ENCODE measurements at places on chromosomes 11 and 22.
A peak's percentile ranks its signal among the peaks of the same experiment; 100 is the strongest.

GRCh38 chr11:44760917-44761550, 34.3 kb downstream of the TSPAN18 start:
- DNase-seq, result no peak

DNA sequence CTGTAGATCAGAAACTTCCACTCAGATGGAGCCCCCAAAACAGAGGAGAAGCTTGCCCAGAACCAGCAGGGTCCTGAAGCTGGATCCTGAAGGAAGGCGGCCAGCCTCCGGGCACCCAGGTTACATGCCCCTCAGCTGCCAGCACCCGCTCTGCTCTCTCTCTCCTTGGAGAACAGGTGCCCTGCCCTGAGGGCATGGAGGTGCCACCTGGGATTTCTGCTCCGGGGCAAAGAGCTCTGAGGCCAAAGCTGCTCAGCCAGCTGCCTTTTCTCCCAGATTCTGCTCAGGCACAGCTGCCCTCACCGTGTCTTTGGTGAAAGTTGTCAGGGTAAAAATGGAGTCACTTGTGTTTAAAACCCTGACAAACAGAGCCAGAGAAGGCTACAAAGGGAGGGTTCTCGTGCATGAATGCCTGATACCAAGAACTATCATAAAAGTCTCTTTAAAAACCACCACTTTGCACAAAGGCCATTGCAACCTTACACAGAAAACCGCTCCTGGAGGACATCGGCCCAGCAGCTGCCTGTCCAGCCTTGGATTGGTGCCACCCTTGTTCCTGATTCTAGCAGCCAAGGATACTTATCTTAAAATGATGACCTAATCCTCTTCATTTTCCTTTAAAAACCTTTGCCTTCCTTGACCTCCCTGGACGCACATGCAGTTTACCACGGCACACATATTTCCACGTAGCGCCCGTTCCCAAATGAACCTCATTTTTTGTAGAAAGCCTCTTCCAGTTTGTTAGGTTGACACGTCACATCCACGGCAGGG, 140.0 kb downstream of the CACNA1I start:
- DNase-seq, result no peak

GRCh38 chr11:2380807-2381350, 3.8 kb downstream of the CD81 start:
- peak; percentile 87 for DNase-seq

- no peak for DNase-seq
These were observed 17.0 kb downstream of the KCNE3 start for GRCh38 chr11:74450318-74450717.

GRCh38 chr11:118530683-118531596, at the start of gene TMEM25:
Gene TMEM25 (plus strand): TSS chr11:118531192. CDS start chr11:118531802, 610 bp downstream.
- no peak for DNase-seq

GRCh38 chr11:86136538-86136937, 67.7 kb upstream of the PICALM start:
- no peak for DNase-seq

- no peak for DNase-seq
These were observed 22.2 kb downstream of the DKK3 start for GRCh38 chr11:11985954-11986949.

- no peak for DNase-seq
These were observed 924.7 kb downstream of the OPCML start for GRCh38 chr11:132607575-132607974.

- no peak for DNase-seq
These were observed 32.4 kb downstream of the TMEM225 start for GRCh38 chr11:123853038-123853437.

DNA sequence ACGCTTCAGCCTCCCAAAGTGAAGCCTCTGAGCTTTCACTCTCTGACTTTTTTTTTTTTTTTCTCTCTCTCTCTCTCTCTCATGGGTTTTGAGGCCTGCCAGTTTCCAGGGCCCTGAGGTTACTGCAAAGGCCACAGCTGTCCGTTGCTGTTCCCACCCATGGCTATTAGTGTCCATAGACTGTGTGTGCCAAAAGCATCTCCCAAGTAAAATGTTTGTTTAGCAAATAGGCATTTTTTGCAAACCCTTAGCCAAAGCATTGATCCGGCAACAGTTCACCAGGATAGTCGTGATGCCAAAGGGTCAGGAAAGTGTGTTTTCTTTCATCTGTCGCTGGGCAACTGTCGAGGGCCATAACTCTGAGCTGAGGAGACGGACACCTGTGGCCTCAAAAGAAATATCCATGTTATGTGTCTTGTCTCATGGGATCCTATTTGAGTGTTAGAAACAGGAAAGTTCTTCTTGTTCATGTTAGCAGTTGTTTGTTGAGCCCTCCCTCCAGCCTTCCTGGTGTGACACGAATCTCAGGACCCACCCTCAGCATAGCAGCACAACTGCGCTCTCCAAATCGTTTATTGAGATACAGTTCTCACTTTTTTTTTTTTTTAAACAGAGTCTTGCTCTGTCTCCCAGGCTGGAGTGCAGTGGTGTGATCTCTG, 18.4 kb downstream of the FADS2 start:
- DNase-seq, result no peak

DNA sequence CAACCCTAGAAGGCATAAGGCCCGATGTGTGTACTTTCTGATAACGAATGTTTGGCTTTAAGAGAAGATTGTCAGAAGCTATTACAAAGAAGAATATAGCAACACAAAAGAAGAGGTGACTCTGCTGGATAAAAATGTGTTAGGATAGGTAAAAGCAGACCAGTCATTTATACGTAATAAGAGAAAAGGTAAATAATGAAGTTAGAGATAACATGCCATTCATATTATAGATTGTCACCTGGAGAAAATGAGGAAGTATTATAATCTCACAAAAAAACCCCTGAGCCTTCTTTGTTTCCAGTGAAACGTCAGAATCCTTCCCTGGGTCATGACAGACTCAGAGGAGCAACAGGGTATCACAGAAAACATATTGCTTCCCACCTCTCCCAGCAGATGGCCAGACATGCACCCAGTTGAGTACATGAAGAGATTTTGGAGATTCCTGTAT, 36.1 kb downstream of the PPFIA1 start:
- no peak for DNase-seq

- DNase-seq, result no peak
These were observed 13.2 kb upstream of the BBS1 start for GRCh38 chr11:66497206-66497605.

DNA sequence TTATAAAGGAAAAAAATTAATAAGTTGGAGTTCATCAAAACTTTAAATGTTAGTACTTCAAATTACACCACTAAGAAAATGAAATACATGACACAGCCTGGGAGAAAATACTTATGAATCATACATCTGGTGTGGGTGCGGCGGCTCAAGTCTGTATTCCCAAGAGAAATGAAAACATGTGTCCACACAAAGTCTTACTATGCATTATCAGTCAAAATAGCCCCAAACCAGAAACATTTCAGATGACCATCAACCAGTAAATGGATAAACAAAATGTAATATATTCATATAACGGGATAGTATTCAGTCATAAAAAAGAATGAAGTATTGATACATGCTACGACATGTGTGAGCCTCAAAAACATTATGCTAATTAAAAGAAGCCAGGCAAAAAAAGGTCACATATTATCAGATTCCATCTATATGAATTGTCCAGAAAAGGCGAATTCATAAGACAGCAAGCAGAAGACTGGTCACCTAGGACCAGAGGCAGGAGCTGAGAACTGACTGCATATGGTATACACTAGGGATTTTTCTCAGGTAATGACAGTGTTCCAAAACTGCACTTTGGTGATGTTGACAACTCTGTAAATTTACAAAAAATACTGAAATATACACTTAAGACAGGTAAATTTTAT, 5.3 kb upstream of the AKIP1 start:
- DNase-seq, result no peak

- DNase-seq, result peak; percentile 52
These were observed 65.1 kb upstream of the LRRC55 start for GRCh38 chr11:57116654-57117053.

DNA sequence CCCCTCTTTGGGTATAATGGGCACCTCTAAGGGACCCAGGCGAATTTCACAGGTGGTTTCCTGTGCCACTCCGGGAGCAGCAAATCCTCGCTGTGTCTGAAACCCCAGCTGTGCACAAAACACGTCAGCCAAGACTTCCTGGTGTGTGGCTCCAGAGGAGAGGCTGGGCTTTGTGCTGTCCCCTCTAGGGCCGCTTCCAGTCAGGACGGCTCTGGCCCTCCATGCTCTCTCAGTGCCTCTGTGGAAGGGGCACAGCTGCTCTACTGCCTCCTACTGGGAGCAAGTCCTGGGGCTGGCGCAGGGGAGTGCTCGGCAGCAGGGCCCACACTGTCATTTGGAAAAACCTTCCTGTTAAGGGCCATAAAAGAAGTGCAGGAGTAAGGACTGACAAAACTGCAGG, 23.7 kb upstream of the ARFGAP3 start:
- no peak for DNase-seq

DNA sequence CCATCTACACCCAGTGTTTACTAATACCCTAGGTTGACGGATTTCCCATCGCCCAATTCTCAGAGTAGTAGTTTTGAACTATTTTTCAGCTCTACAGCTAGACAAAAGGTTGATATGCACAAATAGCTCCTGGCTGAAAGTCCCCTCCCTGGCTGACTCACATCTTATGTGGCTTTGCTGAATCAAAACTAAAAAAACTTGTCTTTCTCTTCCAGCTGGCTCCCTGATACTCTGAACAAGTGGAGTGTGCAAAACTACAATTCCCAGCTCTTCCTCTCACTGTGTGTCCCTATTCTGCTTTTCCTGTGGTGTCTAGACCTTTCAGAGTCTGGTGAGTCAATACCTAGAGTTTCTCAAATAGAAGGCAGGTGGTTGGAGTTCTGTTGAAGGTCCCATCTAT, 12.7 kb upstream of the LARGE1 start:
- DNase-seq, result no peak

- DNase-seq, result no peak
These were observed 6.2 kb upstream of the LDLRAD3 start for GRCh38 chr11:35937700-35938099.

GRCh38 chr11:34575671-34576070, 45.2 kb upstream of the EHF start:
- no peak for DNase-seq

- no peak for DNase-seq
These were observed 76.6 kb downstream of the WT1 start for GRCh38 chr11:32358729-32359128.

- DNase-seq, result no peak
These were observed 31.5 kb upstream of the TSPAN18 start for GRCh38 chr11:44695169-44695833.

- DNase-seq, result peak; percentile 71
These were observed 1.7 kb downstream of the PICALM start for GRCh38 chr11:86067009-86067850.

- DNase-seq, result peak; percentile 41
These were observed 4.8 kb downstream of the SLC35C1 start for GRCh38 chr11:45809456-45810395.
